ENCODE measurements at places on chromosomes 5 and 9.

DNA sequence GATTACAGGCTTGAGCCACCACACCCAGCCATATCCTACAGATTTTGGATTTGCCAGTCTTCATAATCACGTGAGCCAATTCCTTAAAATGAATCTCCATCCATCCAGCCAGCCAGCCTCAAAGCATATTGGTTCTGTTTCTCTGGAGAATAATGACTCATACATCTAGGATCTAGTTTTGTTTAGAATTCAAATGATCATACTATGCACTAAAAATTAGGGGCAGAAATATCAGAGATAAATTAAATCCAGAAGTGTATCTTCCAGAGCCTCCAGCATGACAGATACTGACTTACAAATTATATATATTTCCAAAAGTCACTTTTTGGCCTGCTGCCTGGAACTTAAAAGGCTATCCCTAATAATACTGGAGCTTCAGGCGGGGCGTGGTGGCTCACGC lies 119.1 kb upstream of the NR5A1 start:
- DNase-seq = no peak

DNA sequence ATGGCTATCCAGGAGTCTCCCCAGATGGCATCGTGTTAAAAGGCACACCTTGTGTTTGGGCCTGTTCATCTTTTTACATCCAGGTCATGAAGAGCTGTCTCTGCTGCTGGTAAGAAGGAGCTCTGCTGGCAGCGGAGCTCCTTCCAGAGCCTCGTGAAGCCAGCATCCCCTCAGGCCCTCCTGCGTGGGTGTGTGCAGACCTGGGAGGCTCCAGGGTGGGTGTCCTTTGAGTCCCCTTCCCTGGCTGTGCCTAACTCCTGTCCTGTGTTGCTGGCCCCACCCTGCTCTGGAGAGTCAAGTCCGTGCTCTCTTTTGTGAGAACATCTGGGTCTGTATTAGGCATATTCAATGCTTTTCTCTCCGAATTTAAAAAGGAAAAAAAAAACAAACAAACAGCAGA lies 149.6 kb upstream of the IRX2 start:
- DNase-seq = no peak

DNA sequence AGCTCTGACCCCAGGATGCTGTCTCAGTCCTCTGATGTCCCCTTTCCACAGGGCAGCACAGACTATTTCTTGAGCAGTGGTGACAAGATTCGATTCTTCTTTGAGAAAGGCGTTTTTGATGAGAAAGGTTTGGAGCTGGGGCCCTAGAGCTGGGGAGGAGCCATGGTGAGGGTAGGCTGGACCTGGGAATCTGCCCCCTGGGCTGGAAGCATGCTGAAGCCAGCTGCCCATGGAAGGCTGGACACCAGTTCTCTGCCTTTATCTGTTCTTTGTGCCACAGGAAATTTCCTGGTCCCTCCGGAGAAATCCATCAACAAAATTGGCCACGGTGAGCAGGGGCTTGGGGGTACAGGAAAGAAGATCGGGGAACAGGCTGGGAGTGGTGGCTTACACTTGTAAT lies 12.9 kb downstream of the PHYHD1 start:
- no peak for DNase-seq

DNA sequence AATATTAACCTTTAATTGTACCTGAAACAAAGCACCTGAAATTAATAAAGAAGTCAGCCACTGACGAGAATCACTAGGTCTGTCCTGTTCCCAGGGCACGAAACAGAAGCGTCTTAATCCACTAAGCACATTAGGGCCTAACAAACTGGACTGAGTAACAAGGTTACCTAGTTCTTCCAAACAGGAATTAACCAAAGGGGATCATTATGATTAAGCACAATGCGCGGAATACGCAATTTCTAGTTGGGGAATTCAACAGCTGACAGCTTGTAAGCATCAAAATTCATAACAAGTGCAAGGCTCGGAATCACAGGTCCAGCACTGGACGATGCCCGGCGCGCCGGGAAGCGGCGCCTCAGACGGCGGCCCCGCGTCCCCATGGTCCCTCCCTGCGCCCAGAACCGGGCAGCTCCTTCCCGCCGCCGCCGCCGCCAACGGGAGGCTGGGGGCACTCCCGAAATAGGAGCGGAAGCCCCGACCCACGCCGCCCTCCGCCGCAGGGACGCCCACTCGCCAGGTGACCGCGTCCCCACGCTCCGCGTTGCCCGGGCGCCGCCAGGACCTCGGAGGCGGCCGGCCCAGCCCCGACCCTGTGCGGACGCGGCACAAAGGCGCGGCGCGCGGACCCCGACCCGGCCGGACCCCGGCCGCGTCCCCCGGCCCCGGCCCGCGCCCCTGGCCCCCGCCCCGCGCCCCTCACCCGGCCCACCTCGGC lies 898 bp downstream of the CAMSAP1 start:
- no peak for DNase-seq

- no peak for DNase-seq
Observed at GRCh38 chr5:172929371-172929838, 29.8 kb upstream of the RPL26L1 start.

- no peak for DNase-seq
Observed at GRCh38 chr9:134322781-134323241, 3.4 kb upstream of the RXRA start.

DNA sequence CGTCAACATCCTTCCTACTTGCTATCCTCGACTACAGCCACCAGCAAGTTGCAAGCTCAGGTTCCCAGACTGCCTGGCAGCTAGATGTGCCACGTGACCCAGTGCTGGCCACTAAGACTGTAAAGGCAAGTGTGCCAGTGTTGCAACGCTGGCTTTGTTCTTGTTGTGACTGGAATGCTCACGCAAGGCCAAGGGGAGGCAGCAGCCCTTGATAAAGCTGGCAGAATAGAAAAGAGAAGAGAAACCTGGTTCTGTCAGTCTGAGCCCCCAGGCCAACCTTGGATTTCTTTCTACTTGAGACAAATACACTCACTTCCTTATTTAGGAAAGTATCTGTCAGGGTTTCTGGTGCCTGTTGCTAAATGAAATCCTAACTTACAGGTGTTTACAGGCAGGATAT lies 113.0 kb downstream of the KLHL3 start:
- DNase-seq = no peak

DNA sequence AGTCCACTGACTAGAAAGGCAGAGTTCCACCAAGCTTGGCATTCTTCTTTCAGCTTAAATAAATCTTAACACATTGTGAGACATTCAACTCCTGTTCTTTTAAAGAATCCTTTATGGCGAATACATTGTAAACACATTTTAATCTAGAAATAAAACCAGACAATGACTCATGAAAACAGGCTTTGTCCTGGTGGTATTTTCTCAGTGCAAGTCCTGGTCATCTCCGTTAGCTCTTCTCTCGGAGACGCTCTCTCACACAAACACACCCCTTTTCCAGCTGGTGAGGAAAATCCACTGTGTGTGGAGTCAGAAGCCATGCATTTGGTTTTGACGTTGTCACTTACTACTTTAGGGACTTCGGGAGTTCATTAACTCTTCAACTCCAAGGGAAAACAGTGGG lies 140.4 kb downstream of the AUH start:
- DNase-seq = no peak

DNA sequence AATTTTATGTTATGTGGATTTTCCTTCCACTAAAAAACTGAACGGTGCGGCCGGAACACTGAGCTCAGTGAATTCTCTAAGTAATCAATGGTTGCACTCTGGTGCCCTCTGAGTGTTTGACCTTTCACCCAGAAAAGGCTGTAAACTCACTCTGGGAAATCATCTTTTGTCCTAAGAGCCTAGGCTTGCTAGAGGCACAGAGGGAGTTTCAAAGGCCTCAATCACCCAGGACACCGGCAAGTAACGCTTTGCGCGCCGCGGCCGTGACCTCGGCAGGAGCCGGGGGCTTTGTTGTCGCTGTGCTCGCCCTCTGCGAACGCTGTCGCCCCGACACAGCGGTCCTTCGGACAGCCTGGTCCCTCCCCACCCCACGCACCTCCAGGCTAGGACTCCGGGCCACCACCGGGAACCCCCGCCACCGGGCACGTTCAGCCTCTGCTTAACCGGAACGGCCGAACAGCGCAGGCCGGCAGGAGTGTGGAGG lies 703 bp downstream of the ISCA1 start:
- DNase-seq = no peak

- DNase-seq = peak; percentile 51
Observed at GRCh38 chr9:34633851-34634550, 3.6 kb downstream of the SIGMAR1 start.

DNA sequence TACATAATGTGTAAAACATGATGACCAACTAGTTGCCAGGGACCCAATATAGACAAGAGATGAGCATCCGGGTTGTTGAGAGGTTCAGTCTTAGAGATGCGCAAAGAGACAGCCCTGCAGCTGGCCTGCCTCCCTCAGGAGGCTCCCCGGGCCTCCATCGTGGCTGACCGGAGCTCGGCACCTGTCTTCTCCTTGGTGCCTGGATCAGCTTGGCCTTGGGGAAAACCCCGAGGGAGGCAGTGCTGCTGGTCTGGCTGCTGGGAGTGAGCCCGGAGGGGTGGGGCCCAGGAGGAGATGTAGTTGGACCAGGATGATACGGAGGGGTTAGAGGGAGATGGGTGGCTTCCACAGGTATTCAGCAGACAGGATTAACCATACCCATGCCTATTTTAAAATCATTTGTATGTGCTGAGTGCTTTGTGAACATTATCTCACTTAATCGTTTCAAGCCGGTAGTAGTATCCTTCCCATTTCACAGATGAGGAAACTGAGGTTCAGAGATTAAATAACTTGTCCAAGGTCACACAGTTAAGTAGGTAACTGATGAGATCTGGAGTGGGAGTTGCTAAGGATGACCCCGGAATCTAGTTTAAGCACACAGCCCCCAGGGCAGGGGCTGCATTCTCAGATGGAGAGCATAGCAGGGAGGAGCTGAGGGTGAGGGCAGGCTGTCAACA lies 173.8 kb downstream of the COL23A1 start:
- DNase-seq = no peak

GRCh38 chr9:109331353-109331752 lies 10.5 kb upstream of the EPB41L4B start:
- no peak for DNase-seq
